ENCODE measurements at places on chromosomes 16 and 17.

GRCh38 chr16:9827062-9827752 is 355.0 kb downstream of the GRIN2A start:
- DNase-seq: no peak

DNA sequence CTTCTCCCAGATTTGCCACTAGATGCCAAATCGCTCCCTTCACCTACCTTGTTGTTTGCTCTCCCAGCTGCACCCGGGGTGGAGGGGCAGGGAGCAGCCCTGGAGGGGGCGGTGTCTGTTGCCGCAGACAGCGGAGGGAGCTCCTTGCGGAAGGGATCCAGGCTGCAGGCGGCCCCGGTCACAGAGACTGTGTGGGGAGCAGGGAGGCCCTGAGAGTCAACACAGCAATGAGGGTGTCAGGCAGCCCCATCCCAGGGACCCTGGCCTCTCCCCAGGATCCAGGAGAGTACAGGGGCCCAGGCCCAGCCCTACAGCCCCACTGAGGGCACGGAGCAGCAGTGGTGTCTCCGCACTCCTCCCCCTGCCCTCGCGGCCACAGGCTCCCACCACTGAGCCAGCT is 50.5 kb upstream of the CHMP6 start:
- DNase-seq: no peak

DNA sequence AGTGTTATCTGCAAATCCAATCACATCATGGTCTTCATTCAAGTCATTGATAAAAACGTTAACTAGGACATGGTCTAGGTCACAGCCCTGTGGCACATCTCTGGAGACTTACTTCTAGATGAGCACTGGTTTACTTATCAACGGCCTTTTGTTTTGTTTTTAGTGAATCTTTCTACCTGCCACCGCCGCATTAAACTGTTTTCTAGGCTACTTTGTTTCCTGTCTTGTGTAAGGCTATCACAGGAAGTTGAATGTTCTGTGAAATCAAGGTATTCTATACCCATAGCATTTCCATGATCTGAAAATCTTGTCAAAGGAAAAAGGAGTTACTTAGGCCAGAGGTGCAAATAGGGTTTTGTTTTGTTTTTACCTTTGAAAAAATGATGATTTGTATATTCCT is 26.9 kb downstream of the SOCS3 start:
- no peak for DNase-seq

- DNase-seq: no peak
Measured at GRCh38 chr17:79788989-79789942, 7.6 kb downstream of the CBX8 start.

DNA sequence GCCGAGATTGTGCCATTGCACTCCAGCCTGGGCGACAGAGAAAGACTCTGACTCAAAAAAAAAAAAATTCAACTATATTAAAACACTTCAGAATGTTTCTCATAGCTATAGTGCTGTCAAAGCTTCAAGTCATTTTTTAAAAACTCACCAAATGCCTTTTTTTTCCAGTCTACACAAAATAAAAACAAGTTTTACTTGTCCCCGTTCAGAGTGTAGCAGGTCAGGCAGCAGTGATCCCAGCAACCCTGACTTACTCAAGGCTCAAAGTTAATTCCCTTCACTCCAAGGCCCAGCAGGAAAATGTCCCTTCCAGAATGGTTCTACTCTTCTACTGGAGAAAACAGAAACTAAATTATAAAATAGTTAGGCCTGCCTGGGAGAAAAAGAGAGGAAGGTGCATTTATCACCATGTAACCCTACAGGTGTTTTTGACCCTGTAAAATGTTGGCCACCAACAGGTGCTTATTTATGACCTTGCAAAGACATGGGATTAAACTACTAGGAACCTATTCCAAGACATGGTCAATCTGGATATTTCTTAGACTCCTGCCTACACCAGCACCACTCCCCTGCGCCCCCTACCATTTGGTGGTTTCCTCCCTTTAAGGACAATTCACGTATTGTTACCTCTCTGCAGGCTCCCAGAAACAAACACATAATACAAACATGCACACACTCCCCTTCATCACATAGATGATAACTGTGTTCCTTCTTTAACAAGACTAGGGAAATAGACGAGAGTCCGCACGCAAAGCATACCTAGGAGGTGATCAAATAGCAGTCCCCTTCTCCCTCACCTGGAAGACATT is 5.4 kb downstream of the AMFR start:
- DNase-seq: no peak

- no peak for DNase-seq
Measured at GRCh38 chr17:45345554-45346215, 28.9 kb upstream of the MAP3K14 start.

DNA sequence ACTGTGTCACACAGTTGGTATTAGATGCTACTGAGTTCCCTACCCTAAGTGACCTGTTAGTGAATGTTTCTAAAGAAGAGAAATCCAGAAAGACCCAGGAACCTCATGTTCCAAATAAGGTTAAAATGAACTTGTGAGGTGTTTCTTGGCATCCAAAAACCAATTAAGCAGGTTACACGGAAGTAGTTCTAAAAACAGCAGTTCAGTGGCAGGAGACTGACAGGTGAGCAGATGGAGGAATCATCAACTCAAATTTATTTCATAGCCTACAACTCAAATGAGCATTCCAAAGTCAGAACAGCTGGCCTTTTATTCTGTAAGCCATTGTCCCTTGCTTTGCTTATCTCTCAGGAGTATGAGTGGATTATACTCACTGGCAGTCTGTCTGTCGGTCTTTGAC is 188.3 kb downstream of the IRX3 start:
- no peak for DNase-seq

Measured in activated CD8-positive, alpha-beta memory T cell treated with anti-CD3 and anti-CD28 coated beads, Interleukin-2, amount 10 ng/mL, durations not matched to agents 7 days and 5 days (primary cell).